ENCODE measurements at places on chromosomes 6 and 20. TPM values are rescaled to one million over a fixed set of nuclear protein-coding genes. Genes with fewer than 3 reads are reported as not detected.

DNA sequence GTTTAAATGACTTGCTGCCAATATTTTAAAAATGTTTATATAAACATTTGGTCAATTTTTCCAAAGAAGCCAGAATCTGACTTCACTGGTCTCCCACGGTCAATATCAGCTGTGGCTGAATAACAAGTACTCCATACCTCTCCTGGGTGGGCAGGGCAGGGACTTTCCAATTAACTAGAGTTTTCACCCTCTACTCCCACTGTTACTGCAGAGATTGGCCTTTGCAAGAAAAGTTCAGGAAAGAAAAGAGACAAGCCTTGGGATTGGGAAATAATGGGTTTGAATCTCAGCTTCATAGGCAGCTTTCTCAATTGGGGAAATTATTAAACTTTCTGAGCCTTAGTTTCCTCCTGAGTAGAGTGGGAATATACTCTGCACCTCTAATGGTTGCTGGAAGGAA, 236.9 kb downstream of the PRL start:
- no peak for DNase-seq

EMILIN3 gene
- polyA plus RNA-seq = not detected

- peak; percentile 57 for DNase-seq
These were observed 1.3 kb downstream of the LKAAEAR1 start for GRCh38 chr20:64082820-64083377.

GRCh38 chr6:3965071-3965718, 113.7 kb downstream of the FAM217A start:
- DNase-seq = no peak

- no peak for DNase-seq
These were observed 714.6 kb downstream of the CD109 start for GRCh38 chr6:74410630-74411029.

CST4 gene
- polyA plus RNA-seq = not detected

DNA sequence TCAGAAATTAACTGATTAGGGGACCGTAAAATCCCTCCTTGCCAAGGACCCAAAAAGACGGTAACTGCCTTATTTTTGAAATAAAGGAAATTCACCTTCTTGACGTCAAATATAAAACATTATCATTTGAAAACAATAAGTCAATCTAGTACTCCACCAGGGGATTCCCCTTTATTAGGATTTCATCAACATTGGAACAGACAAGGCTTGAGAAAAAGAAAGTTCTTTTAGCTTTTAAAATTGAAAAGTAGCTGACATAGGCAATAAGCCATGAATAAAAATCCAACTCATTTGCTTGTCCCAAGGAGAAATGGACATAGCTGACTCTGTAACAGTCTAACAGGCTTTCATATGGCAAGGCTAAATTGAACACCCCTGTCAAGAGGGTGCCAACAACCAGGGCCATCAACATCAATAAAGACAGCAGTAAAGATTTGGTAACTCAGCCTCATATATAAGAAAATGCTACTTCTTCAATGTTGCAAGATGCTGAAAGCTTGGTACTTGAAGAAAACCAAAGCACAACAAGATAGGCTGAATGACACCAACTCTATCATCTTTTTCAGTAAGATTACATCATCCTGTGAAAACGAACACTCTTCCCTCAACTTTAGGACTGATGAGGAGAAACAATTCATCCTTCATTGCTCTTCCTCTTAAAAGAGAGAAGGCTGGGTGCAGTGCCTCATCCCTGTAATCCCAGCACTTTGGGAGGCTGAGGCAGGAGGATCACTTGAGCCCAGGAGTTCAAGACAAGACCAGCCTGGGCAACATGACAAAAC, 121.0 kb upstream of the PRDM1 start:
- no peak for DNase-seq

SIRPA gene
- polyA plus RNA-seq = 58.3 TPM

MEI4 gene
- not detected for polyA plus RNA-seq

GRCh38 chr6:79048611-79049010, 29.4 kb downstream of the PHIP start:
- no peak for DNase-seq

DNA sequence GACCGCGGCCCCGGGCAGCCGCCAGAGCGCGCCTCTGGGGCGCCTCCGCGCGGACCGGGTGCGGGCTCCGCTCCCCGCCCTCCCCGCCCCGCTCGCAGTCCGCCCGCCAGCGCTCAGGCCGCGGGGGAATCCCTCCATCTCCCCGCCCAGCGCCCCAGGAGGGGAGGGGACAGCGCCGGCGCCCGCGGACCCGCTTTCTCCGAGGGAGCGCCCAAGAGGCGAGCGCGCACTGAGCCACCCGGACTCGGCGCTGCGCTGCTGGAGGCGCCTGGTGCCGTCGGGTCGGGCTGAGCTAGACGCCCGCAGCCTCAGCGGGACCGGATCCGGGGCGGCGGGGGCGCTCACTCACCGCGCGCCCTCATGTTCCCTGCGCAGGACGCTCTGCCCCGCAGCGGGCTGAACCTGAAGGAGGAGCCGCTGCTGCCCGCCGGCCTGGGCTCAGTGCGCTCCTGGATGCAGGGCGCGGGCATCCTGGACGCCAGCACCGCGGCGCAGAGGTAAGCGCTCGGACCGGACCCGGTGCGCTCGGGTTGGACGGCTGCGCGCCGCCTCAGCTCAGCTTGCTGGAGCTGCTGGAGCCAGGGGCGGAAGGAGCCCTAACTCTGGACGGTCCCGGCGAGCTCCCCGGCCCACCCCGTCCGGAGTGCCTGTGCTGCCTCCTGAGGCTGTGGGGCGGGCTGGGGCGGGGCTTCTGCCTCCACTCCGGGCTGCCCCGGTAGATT, 867 bp downstream of the EBF4 start:
- DNase-seq = no peak

GRCh38 chr20:51249215-51249614, 226.3 kb upstream of the KCNG1 start:
- DNase-seq = no peak

DNA sequence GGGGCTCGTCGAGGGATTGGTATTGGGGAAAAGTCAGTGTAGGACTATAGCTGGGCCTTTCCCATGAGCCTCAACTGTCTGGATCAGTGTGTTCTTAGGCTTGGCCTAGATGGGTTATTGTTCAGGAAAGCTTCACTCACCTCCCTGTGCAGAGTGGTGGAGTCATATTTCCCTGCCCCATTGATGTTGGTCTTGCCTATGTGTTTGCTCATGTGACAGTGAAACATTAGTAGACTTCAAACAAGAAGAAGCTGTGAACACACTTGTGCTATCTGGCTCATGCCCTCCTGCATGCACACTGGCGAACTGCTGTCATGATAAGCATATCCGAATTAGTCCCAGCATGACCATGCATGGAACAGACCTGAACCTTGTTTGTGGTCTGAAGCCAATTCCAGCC, 171.1 kb downstream of the DHX35 start:
- DNase-seq = no peak
